ENCODE measurements at places on chromosomes 5 and 9.

GRCh38 chr5:87829217-87829551 is 416.5 kb upstream of the CCNH start:
- H3K4me3 ChIP-seq = no peak overlapping the region
- H3K36me3 ChIP-seq = no peaks in the 10 kb centered on the region
- H3K27me3 ChIP-seq = no peaks in the 10 kb centered on the region
- no peaks in the 10 kb centered on the region for H3K4me1 ChIP-seq

DNA sequence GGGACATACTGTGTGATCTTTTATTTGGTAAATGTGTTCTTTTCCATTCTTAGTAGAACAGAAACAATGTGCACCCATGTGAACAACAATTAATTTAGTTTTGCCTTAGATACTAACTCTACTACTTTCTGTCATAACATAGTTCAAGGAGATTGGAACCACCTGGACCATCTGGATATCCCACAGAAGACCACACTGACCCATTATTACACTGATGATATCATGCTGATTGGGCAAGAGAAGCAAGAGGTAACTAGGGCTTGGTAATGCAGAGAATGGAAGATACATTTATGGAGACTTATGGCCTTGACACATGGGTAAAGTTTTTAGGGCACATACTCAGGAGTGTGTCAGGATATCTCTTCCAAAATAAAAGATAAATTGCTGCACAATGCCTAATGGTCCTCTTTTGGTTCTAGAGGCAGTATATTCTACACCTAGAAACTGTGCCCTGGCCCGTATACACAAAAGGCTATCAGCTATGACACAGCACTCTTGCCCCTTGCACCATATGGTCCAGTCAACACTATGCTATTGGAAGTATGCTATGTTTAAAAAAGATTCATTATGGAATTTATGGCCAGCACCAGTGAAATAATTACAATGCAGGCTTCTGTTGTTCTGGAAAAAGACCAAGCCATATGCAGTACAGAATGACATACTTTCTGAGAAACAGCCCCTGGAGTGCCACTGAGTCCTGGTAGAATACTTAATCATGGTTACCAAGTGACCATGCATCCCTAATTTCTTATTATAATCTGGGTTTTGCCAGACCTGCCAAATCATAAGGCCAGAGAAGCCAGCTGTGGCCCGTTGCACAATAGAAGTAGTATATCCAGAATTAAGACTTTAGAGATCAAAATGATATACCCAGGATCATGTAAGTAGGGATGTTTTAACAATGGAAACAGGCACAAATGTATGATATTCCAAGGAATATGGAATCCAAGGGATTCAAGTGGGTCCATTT is 41.6 kb upstream of the MROH2B start:
- no peaks in the 10 kb centered on the region for H3K36me3 ChIP-seq
- no peak overlapping the region for H3K4me3 ChIP-seq
- DNase-seq = no peak
- no peaks in the 10 kb centered on the region for H3K4me1 ChIP-seq
- H3K27ac ChIP-seq = no peak overlapping the region

DNA sequence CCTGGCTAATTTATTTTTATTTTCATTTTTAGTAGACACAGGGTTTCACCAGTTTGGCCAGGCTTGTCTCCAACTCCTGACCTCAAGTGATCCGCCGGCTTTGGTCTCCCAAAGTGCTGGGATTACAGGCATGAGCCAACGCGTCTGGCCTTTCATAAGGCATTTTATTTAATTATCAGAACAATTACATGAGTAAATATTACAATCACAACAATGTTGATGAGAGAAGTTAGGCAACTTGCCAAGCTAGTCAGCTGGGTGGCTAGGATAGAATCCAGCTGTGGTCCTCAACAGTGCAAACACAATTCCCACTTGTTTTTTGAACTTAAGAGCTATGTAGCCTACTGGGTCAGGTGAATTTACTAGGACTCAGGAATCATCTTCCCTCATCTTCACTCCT is 22.0 kb downstream of the C9orf57 start:
- H3K4me3 ChIP-seq = no peak overlapping the region
- H3K36me3 ChIP-seq = no peaks in the 10 kb centered on the region
- H3K4me1 ChIP-seq = peaks cover 17% of the 10 kb centered on the region
- H3K27me3 ChIP-seq = no peaks in the 10 kb centered on the region

DNA sequence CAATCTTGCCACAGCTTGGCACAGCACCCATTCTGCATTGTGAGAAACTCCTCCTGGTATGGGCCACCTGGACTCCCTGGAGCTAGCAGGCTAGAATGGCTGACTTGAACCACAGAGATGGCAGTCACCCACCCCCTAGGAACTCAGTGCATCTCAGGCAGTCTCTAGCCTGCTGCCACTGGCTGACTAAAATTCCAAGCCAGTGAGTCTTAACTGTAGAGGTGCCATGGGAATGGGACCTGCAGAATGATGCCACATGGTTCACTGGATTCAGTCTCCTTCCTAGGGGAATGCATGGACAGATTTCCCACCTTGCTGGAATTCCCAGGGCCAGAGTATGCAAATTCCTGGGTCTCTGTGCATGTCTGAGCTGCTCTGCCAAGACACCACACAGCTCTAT is 382.9 kb downstream of the MAN2A1 start:
- H3K27ac ChIP-seq = no peak overlapping the region
- no peaks in the 10 kb centered on the region for H3K4me1 ChIP-seq
- H3K36me3 ChIP-seq = no peaks in the 10 kb centered on the region
- no peak overlapping the region for H3K4me3 ChIP-seq
- H3K27me3 ChIP-seq = no peaks in the 10 kb centered on the region

- no peak overlapping the region for H3K27ac ChIP-seq
- no peak for DNase-seq
- no peaks in the 10 kb centered on the region for H3K36me3 ChIP-seq
These were observed 419.2 kb downstream of the AGTPBP1 start for GRCh38 chr9:85322592-85322991.

- no peak overlapping the region for H3K4me3 ChIP-seq
- no peaks in the 10 kb centered on the region for H3K4me1 ChIP-seq
- DNase-seq = no peak
- H3K36me3 ChIP-seq = no peaks in the 10 kb centered on the region
These were observed 86.4 kb downstream of the MSX2 start for GRCh38 chr5:174810796-174811195.

GRCh38 chr5:68243681-68244080 is 28.1 kb downstream of the PIK3R1 start:
- no peak for DNase-seq
- no peak overlapping the region for H3K4me3 ChIP-seq

GRCh38 chr5:78404682-78405293 is 44.4 kb downstream of the SCAMP1 start:
- H3K4me1 ChIP-seq = no peaks in the 10 kb centered on the region
- no peak overlapping the region for H3K27ac ChIP-seq
- H3K36me3 ChIP-seq = no peaks in the 10 kb centered on the region
- no peak overlapping the region for H3K4me3 ChIP-seq
- no peak for DNase-seq

DNA sequence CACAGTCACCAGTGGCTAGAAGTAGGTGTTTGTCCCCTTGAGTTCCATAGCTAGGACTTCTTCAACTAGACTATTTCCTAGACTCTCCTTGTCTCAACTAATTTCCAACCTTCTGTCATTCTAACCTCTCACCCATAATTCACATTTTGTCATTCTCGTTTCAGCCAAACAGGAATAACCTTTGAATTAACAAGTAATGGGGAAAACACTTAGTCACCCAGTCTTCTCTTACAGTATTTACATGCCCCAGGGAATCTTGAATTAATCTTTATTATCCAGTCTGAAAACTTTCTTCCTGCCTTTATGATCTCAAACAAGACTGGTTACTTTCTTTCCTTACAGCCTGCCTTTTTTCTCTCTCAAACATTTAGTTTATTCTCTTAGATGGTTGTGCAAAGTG is 63.3 kb upstream of the RUSC2 start:
- H3K27ac ChIP-seq = no peak overlapping the region
- H3K27me3 ChIP-seq = no peaks in the 10 kb centered on the region
- no peaks in the 10 kb centered on the region for H3K4me1 ChIP-seq
- no peaks in the 10 kb centered on the region for H3K36me3 ChIP-seq

DNA sequence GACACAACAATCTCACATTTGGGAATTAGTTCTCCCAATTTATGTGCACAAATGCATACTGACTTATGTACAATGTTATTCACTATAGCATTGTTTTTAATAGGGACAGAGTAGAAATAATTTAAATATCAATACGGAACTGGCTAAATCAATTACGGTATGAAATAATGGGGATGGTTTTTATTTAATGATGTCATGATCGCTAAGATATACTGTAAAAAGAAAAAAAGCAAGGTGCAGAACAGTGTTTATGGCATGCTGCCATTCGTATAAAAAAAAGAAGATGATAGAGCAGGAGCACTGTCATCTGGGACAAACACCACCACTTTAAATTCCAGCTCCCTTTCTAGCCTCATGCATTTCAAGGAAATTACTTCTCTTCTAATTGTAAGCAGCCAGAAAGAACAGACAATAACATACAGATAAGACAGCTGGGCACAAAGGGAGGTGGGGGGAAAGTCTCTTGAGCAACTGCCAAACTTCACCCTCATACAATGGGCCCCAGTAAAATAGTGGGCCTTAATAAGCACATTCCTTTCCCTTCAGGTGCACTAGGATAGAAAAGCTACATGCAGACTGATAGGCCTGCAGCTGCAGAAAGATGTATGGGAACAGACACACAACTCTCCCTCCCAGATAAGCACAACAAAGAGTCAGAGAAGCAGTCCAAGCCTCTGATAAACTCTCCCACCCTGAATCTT is 8.4 kb downstream of the SREK1IP1 start:
- H3K27ac ChIP-seq = no peak overlapping the region
- H3K4me3 ChIP-seq = no peak overlapping the region
- no peak for DNase-seq

DNA sequence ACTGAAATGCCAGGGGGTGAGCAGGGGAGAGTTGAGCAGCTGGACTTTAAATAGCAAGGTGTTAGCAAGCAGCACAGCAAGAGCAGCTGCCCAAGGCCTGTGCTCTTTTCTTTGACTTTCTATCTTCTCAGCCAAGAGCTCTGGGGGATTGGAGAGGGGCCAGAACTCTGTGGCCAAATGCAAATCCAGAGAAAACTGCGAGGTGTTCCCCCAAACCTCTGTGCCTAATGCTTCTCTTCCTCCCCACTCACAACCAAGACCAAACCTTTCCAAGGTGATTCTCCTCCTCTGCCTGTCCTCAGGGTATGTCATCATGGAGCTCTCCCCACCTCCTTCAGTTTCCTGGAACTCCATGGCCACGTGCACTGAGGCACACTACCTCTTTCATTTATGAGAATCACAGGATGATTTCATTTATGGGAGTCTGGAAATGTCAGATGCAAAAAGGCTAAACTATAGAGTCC is 118.7 kb upstream of the WWC1 start:
- H3K27me3 ChIP-seq = no peaks in the 10 kb centered on the region
- peaks cover 2% of the 10 kb centered on the region for H3K4me1 ChIP-seq
- H3K36me3 ChIP-seq = no peaks in the 10 kb centered on the region
- no peak overlapping the region for H3K27ac ChIP-seq
- DNase-seq = no peak
